ENCODE measurements at places on chromosomes 4 and X. TPM values are rescaled to one million over a fixed set of nuclear protein-coding genes. Genes with fewer than 3 reads are reported as not detected.

- H3K4me1 ChIP-seq, result peaks cover 16% of the 10 kb centered on the region
- H3K4me3 ChIP-seq, result no peak overlapping the region
- no peaks in the 10 kb centered on the region for H3K36me3 ChIP-seq
- no peaks in the 10 kb centered on the region for H3K27me3 ChIP-seq
- DNase-seq, result no peak
These were observed 53.8 kb downstream of the ZNF827 start for GRCh38 chr4:145884775-145885174.

GRCh38 chrX:136865270-136866158 is 15.0 kb downstream of the RBMX start:
- no peak overlapping the region for H3K4me3 ChIP-seq
- no peak for DNase-seq
- no peaks in the 10 kb centered on the region for H3K27me3 ChIP-seq
- no peaks in the 10 kb centered on the region for H3K4me1 ChIP-seq

DNA sequence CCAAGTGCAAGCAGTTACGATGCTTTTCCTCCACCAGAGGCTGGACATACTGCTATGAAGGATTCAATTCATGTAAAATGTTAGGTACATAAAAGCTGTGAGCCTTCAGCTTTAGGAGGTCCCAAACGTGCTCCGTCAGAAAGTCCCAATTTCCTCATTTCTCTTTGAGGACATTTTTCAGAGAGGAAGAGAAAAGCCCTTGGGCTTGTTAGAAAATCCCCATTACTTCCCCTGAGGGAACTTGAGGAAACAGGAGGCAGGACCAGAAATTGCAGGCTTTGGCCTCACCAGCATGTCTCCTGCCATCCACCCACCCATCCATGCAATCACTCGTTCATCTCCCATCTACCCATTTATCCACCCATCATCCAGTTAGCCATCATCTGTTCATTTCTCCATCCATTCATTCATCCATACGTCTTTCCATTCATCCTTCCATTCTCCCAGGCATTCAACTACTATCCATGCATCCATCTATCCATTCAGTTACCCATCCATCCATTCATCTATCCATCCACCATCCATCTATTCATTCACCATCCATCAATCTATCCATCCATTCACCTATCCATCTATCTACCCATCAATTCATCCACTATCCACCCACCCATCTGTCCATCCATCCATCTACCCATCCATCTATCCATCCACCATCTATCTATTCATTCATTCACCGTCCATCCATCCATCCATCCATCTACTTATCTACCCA is 223.5 kb downstream of the AFAP1 start:
- no peak for DNase-seq
- no peak overlapping the region for H3K4me3 ChIP-seq
- H3K4me1 ChIP-seq, result peaks cover 5% of the 10 kb centered on the region

GRCh38 chrX:150569155-150569477 is 695 bp downstream of the MTM1 start:
- peak; percentile 40 for DNase-seq
- H3K4me1 ChIP-seq, result peaks cover 30% of the 10 kb centered on the region
- peak overlapping the region; percentile 4 for H3K4me3 ChIP-seq

GRCh38 chrX:15356444-15356843 is 21.1 kb upstream of the PIGA start:
- no peak for DNase-seq
- H3K27me3 ChIP-seq, result no peaks in the 10 kb centered on the region
- no peaks in the 10 kb centered on the region for H3K4me1 ChIP-seq
- H3K27ac ChIP-seq, result no peak overlapping the region

GRCh38 chr4:178966644-178967043 is 1524.4 kb upstream of the AGA start:
- no peak overlapping the region for H3K4me3 ChIP-seq
- no peaks in the 10 kb centered on the region for H3K36me3 ChIP-seq
- H3K27ac ChIP-seq, result no peak overlapping the region
- DNase-seq, result no peak

DNA sequence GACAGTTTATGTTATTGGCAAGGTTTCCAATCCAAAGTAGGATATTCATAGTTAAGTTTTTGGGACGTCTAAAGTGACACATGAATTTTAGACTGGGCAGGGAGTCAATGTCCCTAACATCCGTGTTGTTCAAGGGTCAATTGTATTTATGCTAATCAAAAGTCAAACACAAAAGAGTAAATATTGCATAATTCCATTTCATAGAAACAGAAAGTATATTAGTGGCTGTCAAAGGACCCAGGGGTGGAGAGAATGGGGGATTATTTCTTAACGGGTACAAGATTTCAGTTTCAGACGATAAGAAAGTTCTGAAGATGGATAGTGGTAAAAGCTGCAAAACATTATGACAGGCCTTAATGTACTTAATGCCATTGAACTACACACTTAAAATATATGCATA is 971.8 kb upstream of the AGA start:
- H3K4me3 ChIP-seq, result no peak overlapping the region
- peaks cover 9% of the 10 kb centered on the region for H3K4me1 ChIP-seq
- no peak overlapping the region for H3K27ac ChIP-seq
- no peaks in the 10 kb centered on the region for H3K36me3 ChIP-seq

DNA sequence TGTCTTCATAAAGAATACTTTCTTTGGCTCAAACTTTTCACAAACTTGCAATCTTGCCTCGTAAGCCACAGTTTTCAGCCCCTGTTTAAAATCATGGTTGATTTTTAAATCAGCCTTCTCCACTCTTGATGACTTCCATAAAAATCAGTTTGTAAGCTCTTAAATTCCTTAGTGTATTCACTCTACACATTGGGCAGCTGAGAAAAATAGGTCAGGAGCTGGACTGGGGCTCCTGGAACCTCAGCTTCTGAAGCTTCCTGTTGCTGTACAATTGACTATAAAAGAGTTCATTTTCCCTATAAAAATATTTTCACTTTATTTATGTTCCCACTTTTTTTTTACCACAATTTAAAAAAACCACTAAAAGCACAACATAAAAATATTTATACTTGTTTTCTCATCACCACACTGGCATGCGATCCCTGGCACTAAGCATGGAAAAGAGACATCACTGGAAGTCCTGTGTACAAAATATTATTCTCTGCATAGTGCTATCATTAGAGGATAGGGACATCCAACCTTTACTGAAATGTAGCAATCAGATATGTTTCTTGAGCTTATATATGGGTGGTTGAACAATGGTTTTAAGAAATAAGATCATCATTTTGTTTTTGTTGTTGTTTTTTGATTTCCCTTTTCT is 345.7 kb downstream of the FBXO8 start:
- H3K27ac ChIP-seq, result no peak overlapping the region
- H3K27me3 ChIP-seq, result no peaks in the 10 kb centered on the region
- H3K36me3 ChIP-seq, result no peaks in the 10 kb centered on the region
- H3K4me3 ChIP-seq, result no peak overlapping the region
- DNase-seq, result no peak
- no peaks in the 10 kb centered on the region for H3K4me1 ChIP-seq

GRCh38 chrX:17376431-17377077 is 1.6 kb downstream of the NHS start:
- no peaks in the 10 kb centered on the region for H3K27me3 ChIP-seq
- H3K4me3 ChIP-seq, result no peak overlapping the region
- H3K36me3 ChIP-seq, result no peaks in the 10 kb centered on the region
- H3K27ac ChIP-seq, result no peak overlapping the region
- peak; percentile 5 for DNase-seq

DNA sequence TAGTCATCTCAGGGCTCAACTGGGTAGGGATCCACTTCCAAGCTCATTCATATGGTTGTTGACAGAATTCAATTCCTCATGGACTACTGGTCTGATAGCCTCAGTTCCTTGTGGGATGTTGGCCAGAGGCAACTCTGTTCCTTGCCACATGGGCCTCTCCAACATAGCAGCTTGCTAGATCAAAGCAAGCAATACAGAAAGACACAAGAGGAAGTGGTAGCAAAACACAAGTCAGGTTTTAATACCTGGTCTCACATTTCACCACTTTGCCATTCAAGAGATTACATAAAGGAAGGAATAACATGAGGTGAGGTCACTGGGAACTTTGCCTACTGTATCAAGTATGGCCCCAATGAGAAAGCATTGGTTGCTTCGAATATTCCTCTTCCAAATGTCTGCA is 79.2 kb downstream of the PRSS12 start:
- H3K27ac ChIP-seq, result no peak overlapping the region
- no peaks in the 10 kb centered on the region for H3K27me3 ChIP-seq
- no peak overlapping the region for H3K4me3 ChIP-seq
- DNase-seq, result no peak
- H3K36me3 ChIP-seq, result no peaks in the 10 kb centered on the region
- H3K4me1 ChIP-seq, result peaks cover 19% of the 10 kb centered on the region

GRCh38 chrX:41516999-41517765 is 70.0 kb downstream of the NYX start:
- H3K27me3 ChIP-seq, result no peaks in the 10 kb centered on the region
- H3K4me1 ChIP-seq, result no peaks in the 10 kb centered on the region
- DNase-seq, result no peak
- H3K27ac ChIP-seq, result no peak overlapping the region

GRCh38 chr4:1168191-1169101 is 3.9 kb downstream of the SPON2 start:
- H3K4me1 ChIP-seq, result peaks cover 26% of the 10 kb centered on the region
- no peak for DNase-seq
- H3K4me3 ChIP-seq, result no peak overlapping the region
- H3K27ac ChIP-seq, result no peak overlapping the region
- no peaks in the 10 kb centered on the region for H3K27me3 ChIP-seq

- H3K36me3 ChIP-seq, result no peaks in the 10 kb centered on the region
- H3K4me1 ChIP-seq, result no peaks in the 10 kb centered on the region
- no peak for DNase-seq
- H3K27me3 ChIP-seq, result no peaks in the 10 kb centered on the region
- H3K27ac ChIP-seq, result no peak overlapping the region
These were observed 123.6 kb downstream of the MSL3 start for GRCh38 chrX:11881485-11882170.

- no peaks in the 10 kb centered on the region for H3K36me3 ChIP-seq
- H3K27ac ChIP-seq, result peak overlapping the region; percentile 7
These were observed 20.8 kb downstream of the LIN54 start for GRCh38 chr4:82989575-82990429.

GRCh38 chr4:73187325-73187724 is 71.3 kb downstream of the ANKRD17 start:
- H3K4me3 ChIP-seq, result no peak overlapping the region
- no peaks in the 10 kb centered on the region for H3K4me1 ChIP-seq
- no peak for DNase-seq
- H3K27ac ChIP-seq, result no peak overlapping the region

GRCh38 chr4:78784236-78784865 is 8.2 kb downstream of the BMP2K start:
- H3K27ac ChIP-seq, result no peak overlapping the region
- H3K4me1 ChIP-seq, result peaks cover 4% of the 10 kb centered on the region
- H3K36me3 ChIP-seq, result no peaks in the 10 kb centered on the region
- no peak for DNase-seq
- no peaks in the 10 kb centered on the region for H3K27me3 ChIP-seq

- H3K27me3 ChIP-seq, result no peaks in the 10 kb centered on the region
- DNase-seq, result no peak
- H3K36me3 ChIP-seq, result no peaks in the 10 kb centered on the region
These were observed 708 bp downstream of the TMSB4X start for GRCh38 chrX:12975670-12975965.

- DNase-seq, result no peak
- no peak overlapping the region for H3K4me3 ChIP-seq
- H3K27me3 ChIP-seq, result no peaks in the 10 kb centered on the region
- no peaks in the 10 kb centered on the region for H3K36me3 ChIP-seq
- H3K27ac ChIP-seq, result no peak overlapping the region
These were observed 5.4 kb downstream of the LEF1 start for GRCh38 chr4:108163351-108163750.

DNA sequence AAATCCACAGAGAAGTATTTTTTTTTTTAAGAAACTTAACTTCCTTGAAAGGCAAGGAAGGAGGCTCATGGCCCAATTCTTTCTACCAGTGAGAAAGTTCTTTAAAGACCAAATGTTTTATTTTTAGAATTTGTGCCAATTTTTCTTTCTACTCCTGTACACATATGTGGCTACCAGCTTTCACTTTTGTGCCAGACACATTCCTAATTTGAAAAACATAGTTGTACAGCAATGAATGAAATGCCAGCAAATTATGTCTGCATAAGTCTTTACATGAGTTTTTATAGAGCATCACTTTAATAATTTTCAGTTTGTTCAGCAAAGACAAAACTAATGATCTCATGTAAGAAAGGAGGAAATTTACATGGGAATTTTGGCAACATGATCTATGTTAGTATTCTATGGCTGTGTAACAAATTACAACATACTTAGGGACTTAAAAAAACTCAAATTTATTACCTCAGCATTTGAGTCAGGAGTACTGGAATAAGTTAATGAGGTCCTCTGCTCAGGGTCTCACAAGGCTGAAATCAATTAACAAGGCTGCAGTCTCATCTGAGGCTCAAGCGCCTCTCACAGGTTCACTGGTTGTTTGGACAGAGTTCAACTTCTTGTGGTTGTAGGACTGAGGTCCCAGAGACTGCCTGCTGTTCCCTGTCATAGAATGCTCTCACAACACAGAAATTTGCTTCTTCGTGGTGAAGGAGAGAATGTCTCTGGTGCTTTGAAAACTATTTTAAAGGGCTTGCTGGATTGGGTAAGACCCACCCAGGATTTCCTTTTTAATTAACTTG is 678.2 kb upstream of the FAM241A start:
- no peaks in the 10 kb centered on the region for H3K27me3 ChIP-seq
- H3K27ac ChIP-seq, result no peak overlapping the region
- no peaks in the 10 kb centered on the region for H3K4me1 ChIP-seq
- no peak overlapping the region for H3K4me3 ChIP-seq

GRCh38 chr4:21544415-21544814 is 404.2 kb downstream of the KCNIP4 start:
- no peaks in the 10 kb centered on the region for H3K36me3 ChIP-seq
- H3K27ac ChIP-seq, result no peak overlapping the region
- H3K4me3 ChIP-seq, result no peak overlapping the region

The DOK7 gene
- total RNA-seq, result 7.0 TPM

The UXT gene
- total RNA-seq, result 41.9 TPM

The SPOCK3 gene
- not detected for total RNA-seq

The MANBA gene
- 26.5 TPM for total RNA-seq

The HMX1 gene
- not detected for total RNA-seq

The PRDM5 gene
- 9.6 TPM for total RNA-seq

The NPY2R gene
- total RNA-seq, result not detected

The SHROOM2 gene
- total RNA-seq, result 9.9 TPM

The ZFP92 gene
- 0.33 TPM for total RNA-seq

The RHOH gene
- total RNA-seq, result 2.9 TPM

The NLGN3 gene
- 1.0 TPM for total RNA-seq

The CT45A3 gene
- not detected for total RNA-seq

The ASB9 gene
- 1.6 TPM for total RNA-seq

The ELF2 gene
- total RNA-seq, result 25.4 TPM
